Stimulated activated CD8-positive, alpha-beta memory T cell treated with anti-CD3 and anti-CD28 coated beads, Interleukin-7, amount 100 ng/mL, for 48 hours (primary cell): ENCODE measurements at places on chromosomes 4 and X.
A peak's percentile ranks its signal among the peaks of the same experiment; 100 is the strongest.

GRCh38 chr4:133808151-133808550, 393.4 kb downstream of the PABPC4L start:
- DNase-seq, result no peak

- no peak for DNase-seq
Observed at GRCh38 chrX:52977953-52978352, 19.6 kb upstream of the FAM156A start.

- no peak for DNase-seq
Observed at GRCh38 chrX:103066606-103067005, 2.6 kb upstream of the BEX1 start.

- no peak for DNase-seq
Observed at GRCh38 chrX:107542500-107542899, 85.8 kb upstream of the PRPS1 start.

DNA sequence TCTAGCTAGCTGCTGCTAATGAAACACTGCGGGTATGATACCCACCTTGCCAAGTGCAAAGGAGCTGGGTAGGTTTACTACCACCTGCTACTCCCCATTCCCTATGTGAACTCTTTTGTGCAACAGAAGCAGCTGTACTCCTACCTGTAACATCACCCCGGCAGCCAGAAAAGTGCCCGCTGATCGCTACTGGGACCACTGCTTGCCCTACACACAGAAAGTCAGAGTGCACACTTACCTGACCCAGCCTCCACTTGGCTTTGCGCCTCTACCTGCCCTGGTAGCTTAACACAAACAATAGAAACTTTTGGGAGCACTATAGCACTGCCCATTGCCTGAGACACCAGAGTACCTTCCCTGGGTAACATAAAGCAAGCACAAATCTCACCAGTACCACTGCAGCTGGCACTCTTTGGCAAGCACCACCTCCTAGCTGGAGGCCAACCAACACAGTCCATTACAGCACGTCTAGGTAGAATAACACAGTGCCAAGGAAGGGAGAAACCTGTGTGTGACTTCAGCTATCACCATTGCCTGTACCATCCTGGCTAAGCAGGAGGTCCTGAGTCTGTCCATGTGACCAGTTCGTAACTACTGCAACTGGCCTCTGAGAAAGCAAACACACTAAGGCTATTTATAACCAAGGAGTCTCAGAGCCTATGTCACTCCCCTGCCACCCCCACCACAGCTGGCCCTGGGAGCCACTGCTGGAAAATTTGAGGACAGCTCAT, 80.1 kb downstream of the CENPC start:
- no peak for DNase-seq

GRCh38 chrX:15016051-15016450, 142.8 kb downstream of the MOSPD2 start:
- DNase-seq, result no peak

GRCh38 chr4:150126201-150126863, 48.1 kb downstream of the DCLK2 start:
- DNase-seq, result no peak

GRCh38 chr4:4200624-4201023, 26.1 kb downstream of the OTOP1 start:
- DNase-seq, result no peak

GRCh38 chrX:140091125-140091886, 126.0 kb upstream of the CXorf66 start:
- DNase-seq, result no peak

- DNase-seq, result no peak
Observed at GRCh38 chr4:143377611-143378099, 41.0 kb downstream of the GAB1 start.

DNA sequence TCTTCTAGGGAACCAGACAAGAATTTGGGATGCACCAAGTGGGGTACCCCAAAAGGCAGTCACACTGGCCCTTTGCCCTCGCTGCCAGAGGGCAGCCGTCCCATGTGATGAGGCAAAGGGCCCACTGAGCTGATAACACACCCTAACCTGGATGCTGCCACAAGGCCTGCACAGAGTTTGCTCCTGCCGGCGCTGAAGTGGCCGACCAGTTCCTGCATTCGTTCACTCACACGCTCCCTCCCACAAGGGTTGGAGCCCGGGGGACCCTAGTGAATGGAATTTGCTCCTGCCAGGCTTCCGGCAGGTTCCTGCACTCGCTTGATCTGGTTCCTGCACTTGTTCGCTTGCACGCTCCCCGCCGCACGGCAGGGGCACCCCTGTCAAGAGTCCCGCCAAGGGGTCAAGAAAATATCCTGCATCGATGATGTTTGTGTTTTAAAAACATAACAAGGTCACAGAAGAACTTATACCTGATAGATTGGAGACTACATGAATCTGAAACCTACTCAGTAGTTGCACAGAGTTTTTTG, 296.4 kb upstream of the VCX start:
- no peak for DNase-seq

DNA sequence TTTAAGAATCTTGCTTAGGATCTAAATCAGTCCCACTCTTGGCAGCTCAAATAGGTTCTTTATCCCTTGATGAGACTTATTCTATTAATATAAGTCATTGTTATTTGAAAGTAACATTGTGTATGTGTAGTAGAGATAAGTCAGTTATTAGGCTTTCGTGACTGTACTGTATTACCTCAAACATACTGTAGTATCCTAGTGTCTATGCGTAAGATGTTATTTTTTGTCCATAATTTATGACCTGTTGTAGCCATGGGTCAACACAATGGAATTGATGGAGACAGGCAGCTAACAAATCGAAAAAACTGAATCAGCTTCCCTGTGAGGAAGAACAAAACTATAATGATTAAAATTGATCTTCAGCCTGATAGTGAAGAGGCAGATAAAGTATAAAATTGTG, 41.8 kb downstream of the CLCN3 start:
- DNase-seq, result no peak

- DNase-seq, result no peak
Observed at GRCh38 chr4:174523025-174523693, 871 bp upstream of the HPGD start.

- no peak for DNase-seq
Observed at GRCh38 chr4:24742773-24743172, 52.6 kb upstream of the SOD3 start.

DNA sequence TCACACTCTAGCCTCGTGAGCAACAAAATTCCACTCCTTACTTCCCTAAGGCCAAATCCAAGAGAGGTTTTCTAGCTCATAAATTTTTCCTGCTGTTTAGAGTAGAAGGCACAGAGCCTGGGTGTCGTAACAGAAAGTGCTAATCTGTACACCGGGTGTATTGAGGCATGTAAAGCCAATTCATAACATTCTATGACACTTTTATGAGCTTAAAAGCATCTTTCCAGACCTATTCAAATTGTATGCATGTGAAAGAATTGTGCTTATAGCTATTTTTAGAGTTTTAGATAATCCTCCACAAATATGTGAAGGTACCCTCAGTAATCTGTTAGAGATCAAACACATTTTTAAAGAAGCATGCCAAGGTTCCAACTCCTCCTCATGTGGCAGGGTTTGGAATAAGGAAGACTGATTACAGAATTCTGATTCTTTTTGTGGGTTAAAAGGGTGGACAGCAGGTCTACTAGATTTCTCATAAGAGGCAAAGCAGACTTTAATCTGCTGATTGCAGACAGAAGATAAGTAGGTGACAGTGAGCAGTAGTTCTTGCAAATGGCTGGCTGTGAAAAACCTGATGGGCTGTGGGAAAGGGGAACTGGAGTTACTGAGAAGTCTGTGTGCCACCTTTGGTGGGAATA, 25.5 kb upstream of the LRCH2 start:
- DNase-seq, result no peak

- no peak for DNase-seq
Observed at GRCh38 chr4:174794543-174795094, 34.4 kb downstream of the GLRA3 start.

- no peak for DNase-seq
Observed at GRCh38 chr4:39846705-39847104, 131.0 kb downstream of the PDS5A start.

DNA sequence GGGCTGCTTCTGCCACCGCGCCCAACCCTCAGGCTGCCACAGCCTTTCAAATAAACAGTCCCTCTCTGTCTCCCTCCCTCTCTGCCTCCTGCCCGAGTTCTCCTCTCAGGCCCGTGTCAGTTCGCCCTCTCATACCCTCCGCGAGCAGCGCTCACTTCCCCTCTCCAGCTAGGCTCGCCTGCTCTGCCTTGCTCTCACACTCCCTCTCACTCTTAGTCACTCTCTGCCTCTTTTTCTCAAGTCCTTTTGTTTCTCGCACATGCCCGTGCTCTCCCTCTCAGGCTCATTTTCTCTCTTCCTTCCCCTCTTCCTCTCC, 3.2 kb downstream of the EFNB1 start:
- DNase-seq, result peak; percentile 13

DNA sequence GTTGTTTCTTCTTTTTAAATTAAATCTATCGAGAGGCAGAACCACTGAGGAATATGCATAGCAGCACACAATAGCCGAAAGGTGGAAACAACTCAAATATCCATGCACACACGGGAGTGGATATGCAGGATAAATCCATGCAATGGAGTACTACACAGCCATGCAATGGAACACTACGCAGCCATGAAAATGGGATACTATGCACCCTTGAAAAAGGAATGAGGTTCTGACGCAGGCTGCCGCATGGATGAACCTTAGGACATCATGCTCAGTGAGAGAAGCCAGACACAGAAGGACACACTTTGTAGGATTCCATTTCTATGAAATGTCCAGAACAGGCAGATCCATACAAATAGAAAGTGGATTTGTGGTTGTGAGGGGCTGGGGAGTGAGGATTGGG, 18.4 kb upstream of the P2RY8 start:
- no peak for DNase-seq

GRCh38 chrX:87516717-87517121, 883 bp upstream of the KLHL4 start:
- no peak for DNase-seq

- DNase-seq, result no peak
Observed at GRCh38 chrX:153366119-153366518, 32.2 kb downstream of the ZNF275 start.

DNA sequence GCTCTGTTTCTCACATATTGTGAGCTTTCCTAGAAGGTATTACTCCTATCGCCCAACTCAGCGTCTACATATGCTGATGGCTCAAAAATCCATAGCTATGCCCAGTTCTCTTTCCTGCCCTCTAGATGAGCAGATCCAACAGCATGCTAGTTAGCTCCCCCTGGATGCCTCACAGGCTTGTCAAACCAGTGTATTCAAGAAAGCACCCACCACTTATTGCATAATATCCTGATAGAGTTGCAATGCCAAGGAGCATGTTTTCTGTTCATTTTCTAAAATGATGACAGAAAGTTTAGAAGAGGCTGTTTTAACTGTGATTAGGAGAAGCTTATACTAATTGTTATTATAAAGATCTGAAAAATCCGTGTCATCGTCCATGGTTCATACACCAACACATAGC, 1.9 kb upstream of the PACRGL start:
- DNase-seq, result no peak

DNA sequence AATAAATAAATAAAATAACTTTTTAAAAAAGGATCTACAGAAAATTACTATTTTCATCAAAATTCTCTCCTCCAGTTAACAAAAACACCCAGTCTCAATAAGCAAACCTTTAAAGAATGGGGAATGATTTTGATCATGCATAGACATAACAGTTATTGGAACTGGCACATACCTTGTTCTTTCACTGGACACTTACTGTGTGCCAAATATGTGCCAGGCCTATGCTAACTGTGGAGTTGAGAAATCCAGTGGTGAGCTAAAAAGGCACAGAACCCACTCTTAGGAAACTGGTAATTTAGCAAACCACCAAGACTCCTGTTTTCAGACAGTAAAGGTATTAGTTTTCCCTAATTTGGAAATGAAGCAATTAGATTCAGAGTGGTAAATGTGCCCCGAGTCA, 39.1 kb downstream of the CLOCK start:
- no peak for DNase-seq

- no peak for DNase-seq
Observed at GRCh38 chr4:66016240-66016639, 346.0 kb upstream of the EPHA5 start.

- no peak for DNase-seq
Observed at GRCh38 chr4:101762025-101762424, 28.5 kb upstream of the BANK1 start.

- DNase-seq, result peak; percentile 15
Observed at GRCh38 chr4:15882675-15883086, 55.9 kb downstream of the FGFBP1 start.

GRCh38 chr4:151004222-151004621, 10.9 kb downstream of the LRBA start:
- no peak for DNase-seq

GRCh38 chrX:16870862-16871815, 977 bp upstream of the RBBP7 start:
- DNase-seq, result no peak

DNA sequence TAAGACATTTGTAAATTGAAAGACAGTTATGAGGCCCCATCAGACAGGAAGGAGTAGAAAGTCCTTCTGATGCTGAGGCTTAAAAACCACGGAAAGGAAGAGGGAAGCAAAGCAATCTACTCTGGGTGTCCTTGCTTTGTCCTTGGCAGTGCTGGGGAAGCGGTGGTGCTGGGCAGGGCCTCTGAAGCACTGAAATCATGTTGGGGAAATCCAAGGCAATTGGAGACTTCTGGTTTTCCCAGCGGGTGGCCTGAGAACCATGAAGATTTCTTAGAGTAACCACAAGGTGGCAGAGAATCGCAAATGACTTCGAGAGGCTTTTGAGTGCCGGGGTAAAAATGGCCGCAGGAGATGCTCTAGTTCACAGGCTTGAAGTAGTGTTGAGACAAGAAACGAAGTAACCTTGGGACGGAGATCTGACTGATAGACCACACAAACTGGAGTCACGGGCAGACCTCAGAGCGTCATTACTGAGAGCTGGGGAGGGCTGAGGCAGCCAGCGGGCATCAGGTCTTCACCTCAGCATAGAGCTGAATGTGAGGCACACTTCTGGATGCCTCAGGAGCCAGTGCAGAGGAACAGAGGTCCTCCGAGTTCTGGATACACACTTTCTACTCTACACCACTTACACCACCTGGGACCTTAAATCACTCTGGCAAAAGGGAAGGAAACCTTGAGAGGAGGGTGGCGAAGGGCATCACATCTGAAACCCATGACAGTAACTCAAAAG, 130.7 kb upstream of the GPRIN3 start:
- peak; percentile 34 for DNase-seq

GRCh38 chr4:88567591-88567990, 24.7 kb upstream of the HERC3 start:
- no peak for DNase-seq
